ENCODE measurements at places on chromosomes 6 and 20.
A peak's percentile ranks its signal among the peaks of the same experiment; 100 is the strongest.

DNA sequence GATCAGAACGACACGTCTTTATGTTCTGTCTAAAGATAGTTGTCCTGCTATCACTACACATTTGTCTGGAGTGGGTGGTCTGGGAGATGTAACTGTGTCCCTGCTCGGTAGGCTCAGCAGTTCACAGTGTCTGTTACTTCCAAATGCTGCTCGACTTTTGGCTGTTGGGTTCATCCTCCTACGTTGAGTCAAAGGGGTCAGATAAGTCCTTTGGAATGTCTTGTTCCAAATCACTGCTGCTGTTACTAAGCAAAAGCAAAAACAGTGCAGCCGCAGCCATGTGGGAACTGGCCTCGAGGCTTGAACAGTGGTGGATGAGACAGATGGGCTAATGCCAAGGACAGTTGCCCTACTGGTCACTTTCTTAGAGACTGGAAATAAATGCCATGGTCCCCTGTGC is 272.2 kb upstream of the MAP3K7 start:
- no peak for DNase-seq

DNA sequence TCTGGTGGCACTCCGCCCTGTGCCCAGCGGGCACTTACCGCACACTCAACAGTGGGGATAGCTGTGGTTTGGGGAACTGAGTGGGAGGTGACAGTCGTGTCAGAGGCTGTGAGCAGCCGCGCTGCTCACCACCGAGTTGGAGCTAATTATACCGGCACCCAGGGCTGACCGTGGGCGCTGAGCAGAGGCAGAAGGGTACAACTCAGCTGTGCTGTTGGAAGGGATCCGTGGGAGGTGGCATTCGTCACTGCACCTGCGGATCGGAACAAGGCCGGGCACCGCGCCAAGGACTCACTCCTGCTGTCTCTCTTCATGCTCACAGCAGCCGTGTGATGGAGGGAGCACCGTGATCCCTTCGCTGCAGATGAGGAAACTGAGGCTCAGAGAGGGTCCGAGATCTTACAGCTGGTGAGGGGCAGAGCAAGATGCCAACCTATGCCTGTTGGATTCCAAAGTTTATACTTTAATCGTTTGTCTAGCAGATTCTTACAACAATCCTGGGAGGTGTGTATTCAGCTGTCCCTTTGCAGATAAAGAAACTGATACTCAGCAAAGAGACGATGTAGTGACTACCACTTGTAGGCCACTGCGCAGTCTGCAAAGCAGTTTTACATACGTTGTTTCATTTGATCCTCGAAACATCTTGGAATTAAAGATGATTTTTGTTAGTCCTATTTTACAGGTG is 713 bp upstream of the ELMO2 start:
- DNase-seq, result peak; percentile 87

- DNase-seq, result peak; percentile 73
Measured at GRCh38 chr6:32153564-32154513, at the start of gene PPT2. Gene PPT2 (plus strand): TSS chr6:32154141. CDS start chr6:32154595, 454 bp downstream.

DNA sequence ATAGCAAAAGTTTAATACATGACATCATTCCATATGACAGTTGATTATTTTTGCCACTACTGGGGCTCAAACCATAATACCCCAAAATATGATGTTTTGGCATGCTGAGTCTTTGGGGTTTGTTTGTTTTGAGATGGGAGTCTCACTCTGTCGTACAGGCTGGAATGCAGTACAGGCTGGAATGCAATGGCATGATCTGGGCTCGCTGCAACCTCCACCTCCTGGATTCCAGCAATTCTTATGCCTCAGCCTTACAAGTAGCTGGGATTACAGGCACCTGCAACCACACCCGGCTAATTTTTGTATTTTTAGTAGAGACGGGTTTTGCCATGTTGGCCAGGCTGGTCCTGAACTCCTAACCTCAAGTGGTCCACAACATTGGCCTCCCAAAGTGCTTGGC is 1.3 kb upstream of the MRS2 start:
- DNase-seq, result no peak

- no peak for DNase-seq
Measured at GRCh38 chr6:41199552-41200246, 1.2 kb downstream of the TREML2 start.

GRCh38 chr6:21438986-21439352 is 154.6 kb upstream of the SOX4 start:
- DNase-seq, result no peak

GRCh38 chr6:7433121-7433617 is 43.6 kb downstream of the RIOK1 start:
- no peak for DNase-seq

DNA sequence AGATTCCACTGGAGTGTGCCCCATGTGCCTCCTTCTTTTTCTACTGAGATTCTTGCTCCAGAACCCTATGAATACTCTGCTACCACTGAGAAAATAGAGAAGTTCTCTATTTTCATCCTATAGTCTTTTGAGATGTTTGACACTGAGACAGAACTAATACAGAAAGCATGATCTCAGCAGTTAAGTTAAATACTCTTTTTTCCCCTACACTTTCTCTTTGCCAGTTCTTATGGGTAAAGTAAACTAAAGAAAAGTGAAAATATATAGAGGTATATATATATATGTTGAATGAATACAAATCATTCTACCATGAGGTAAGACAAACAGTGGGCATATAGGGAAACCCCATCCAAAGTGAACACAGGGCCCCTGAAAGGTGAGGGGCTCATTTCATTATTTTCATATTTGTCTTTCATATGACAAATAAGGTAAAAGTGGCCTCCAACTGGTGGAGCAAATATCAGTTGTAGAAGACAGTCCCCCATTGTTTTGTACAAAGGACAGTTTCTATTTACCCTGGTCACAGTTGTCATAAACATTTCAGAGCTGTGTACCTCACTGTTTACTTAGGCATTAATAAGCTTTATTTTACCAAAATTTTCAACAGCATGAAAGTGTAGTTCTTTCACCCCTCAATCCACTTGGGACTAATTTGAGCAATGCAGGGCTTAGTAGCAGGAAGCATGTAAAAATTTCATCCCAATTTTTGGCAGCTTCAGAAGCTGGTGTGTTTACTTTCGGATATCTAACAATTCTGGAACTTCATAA is 188.3 kb upstream of the MARCKS start:
- DNase-seq, result peak; percentile 50

DNA sequence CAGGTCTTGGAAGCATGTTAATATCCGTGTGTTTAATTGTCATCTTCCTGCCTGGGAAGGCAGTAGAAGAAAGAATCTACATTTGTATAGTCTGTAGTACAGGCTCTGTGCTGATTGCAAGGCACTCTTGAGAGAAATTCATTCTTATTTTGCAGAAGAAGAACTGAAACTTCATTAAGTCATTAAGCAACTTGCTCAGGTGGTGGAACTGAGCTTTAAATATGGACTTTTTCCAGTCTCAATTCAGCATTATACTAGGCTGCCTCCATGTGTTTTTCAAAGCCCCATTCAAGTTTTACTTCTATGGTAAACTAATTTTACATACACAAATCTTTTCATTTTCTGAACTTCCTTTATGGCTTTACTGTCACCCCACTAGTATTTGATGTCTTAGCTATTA is 18.7 kb downstream of the ZNF451 start:
- DNase-seq, result no peak

DNA sequence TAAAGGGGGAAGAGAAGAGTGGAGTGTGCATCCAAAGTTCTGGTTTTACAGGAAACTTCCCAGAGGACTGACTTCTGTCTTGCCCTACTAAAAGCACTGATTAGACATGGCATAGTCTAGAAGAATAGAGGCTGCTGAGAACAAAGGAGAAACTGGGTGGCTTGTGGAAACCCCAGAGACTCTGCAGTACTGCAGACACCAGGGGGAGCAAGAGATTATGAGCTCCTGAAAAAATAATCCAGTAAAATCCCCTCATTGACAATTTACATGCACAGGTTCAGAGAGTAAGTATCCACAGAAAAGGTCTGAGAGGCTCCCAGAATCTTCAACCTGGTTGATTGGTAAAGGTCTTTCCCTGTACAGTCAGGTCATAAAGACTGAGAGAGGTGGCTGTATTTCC is 48.7 kb upstream of the CLVS2 start:
- peak; percentile 46 for DNase-seq

- DNase-seq, result no peak
Measured at GRCh38 chr6:112184951-112185350, 69.4 kb downstream of the LAMA4 start.

DNA sequence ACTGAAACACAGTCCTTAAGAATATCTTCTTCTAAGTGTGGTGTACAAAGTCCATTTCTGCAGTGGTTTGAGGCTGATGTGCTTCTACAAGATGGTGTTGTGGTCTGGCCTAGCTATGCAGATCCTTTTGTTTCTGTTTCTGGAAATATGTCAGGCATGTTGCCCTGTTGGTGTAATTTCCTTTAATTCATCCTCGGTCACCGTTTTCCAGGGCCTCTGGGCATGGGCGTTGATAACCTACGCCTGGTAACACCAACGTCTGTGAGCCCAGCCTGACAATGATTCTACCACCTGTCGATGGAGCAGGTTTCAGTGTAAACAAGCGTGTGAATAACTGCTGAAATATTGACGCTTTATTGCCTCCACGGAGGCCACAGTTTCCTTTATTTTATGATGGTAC is 33.3 kb upstream of the AFDN start:
- no peak for DNase-seq

DNA sequence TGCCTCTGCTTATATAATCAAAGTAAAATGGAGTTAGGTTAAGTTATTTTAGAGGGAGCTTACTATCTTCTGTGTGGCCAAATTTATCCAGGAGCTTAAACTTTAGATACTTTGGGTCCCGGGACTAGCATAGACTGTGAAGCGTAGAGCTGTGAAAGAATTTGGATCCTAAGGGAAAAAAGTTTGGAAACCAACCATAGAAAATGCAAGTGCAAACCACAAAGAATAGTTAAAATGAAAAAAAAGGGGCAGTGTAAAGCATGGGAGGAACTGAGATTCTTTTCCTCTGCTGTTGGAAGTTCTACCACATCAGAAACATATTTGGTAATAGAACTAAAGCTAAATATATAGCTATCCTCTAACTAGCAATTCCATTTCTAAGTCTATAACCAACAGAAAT is 232.2 kb upstream of the FLRT3 start:
- no peak for DNase-seq

DNA sequence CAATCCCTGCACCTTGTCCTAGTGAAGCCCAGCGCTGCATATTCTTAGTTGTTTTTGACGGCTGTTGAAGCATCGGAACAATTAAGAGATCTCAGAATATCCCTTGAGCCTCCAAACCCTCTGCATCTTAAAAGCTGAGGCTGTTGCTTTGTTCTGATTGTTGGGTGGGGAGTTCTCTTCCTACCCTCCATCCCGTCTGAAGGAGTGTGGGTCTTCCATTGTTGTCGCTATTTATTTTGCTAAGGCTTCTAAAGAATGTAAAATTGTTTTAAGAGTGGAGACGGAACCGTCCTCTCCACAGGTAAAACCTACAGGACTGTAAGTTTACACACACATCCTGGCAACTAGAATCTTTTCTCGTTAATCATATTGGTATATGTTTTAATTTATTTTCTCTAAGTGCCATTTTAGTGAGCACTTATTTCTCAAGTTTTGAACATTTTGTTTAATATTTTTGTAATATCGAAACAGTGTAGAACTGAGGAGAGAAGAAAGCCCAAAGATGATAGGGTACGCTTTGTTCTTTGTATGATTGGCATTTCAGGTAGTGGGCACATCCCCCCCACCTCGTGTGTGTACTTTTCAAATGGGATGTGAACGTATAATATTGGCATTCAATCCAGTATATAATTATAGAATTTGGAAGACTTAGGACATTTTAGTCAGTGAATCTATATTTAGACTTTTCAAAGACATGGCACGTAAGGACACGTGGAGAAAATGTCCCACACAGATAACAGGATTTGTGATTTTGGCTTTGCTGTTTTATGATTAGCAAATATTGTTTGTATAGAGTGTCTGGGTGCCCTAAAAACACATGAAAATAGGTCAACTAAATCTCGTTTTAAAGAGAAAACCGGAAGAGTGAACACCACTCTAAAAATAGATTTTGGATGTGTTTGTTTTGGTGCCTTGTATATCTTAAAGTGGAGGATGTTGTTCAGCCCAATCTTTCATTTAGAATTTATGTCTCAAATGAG is 1.3 kb downstream of the RNF146 start:
- DNase-seq, result peak; percentile 55

DNA sequence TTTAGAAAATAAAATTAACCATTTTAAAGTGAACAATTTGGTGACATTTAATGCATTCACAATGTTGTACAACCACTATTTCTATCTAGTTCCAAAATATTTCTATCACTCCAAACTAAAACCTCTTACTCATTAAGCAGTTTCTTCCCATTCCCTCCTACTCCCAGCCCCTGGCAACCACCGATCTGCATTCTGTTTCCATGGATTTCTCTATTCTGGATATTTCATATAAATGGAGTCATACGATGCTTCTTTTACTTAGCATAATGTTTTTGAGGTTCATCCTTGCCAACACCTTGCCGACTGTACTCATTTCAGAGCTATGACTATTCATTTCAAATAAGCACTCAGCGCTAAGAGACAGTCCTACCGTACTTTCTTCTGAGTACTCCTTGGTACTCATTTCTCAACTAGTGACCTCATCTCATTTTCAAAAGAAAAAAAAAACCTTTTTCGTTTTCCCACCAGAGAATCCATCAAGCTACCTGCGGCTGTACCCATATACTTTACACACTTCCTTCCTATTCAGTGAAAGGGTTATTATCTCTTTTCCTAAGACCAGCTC is 259.2 kb downstream of the UTRN start:
- DNase-seq, result no peak

- no peak for DNase-seq
Measured at GRCh38 chr20:63567136-63567385, 7.0 kb downstream of the HELZ2 start.

GRCh38 chr20:35891375-35891774 is 62.9 kb downstream of the SCAND1 start:
- no peak for DNase-seq

DNA sequence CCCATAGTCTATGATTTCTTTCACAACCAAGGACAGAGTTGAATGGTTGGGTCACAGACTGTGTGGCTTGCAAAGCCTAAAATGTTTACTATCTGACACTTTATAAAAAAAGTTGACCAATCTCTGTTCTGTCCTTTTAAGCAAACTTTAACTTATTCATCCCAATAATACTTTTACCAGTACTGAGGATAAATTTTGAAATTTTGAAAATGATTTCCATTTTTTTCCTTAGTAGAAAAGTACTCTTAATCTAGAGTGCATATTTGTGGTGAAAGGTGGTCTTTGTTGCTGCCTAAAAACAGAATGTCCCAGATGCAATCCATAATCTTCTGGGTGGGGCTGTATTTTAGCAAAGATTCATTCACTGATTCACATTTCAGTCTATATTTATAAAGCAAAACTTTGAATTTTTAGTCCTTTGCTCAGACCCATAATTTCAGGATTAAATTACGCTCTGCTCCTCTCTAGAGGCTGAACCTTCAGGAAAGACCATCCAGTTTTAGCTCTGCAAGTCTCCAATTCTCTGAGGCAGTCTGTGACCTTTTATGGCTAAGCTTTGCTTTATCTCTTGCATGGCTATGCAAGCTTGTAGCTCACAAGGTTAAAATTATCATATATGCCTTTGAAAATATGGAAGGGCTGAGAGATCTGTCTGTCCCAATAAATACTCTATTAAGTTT is 573.5 kb downstream of the COL12A1 start:
- no peak for DNase-seq

- DNase-seq, result no peak
Measured at GRCh38 chr6:162852840-162853577, 125.2 kb downstream of the PACRG start.

Data from HT-29 (cell line).